Mucosa of descending colon (tissue), 3 donors: ENCODE measurements at places on chromosomes 11 and 22. TPM values are rescaled to one million over a fixed set of nuclear protein-coding genes. Genes with fewer than 3 reads are reported as not detected.

KCNC1 gene
- 0.66 TPM for total RNA-seq

HBG2 gene
- total RNA-seq, result not detected

- DNase-seq, result no peak
Measured at GRCh38 chr22:38930512-38930911, 26.9 kb upstream of the APOBEC3A start.

DNA sequence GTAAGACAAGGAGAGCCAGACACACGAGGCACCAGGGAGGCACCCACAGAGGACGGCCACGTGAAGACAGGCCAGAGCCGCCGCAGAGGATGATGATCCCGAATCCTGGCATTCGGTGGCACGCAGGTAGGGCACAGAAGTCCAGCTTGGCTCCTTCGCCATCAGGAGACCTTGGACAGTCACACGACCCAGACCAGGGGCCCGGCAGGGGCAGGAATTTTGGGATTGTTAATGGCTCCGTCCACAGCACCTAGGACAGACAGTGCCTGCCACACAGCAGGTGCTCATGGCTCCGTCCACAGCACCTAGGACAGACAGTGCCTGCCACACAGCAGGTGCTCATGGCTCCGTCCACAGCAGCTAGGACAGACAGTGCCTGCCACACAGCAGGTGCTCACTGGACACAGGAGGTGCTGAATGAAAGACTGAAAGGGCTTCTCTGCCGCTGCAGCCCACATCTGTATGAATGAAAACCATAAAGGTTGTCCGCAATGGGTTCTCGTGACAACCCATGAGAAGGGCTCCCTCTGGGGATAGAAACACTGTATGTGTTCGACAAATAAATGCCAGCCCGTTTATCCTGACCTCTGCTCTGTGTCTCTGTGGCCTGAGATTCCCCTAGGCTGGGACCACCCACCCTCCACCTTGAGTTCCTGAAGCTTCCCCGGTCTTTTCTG, 341.6 kb downstream of the CTTN start:
- no peak for DNase-seq

DNA sequence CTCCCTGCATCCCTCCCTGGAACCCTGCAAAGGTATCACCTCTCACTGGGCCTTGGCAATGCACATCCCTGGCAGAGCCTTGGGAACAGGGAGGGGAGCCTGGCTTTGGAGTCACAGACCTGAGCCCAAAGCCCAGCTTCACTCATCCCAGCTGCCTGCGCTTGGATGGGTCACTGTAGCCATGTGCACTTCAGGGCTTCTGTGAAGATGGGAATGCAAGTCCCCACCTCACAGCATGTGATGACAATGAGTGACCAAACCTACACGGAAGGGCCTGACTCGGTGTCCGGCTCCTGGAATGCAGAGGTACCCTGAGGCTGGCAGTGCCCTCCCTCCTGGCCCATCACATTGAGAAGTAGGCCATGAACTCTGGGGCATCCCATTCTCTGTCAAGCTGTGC, 22.8 kb upstream of the BAIAP2L2 start:
- DNase-seq, result peak; percentile 4
